NCI-H524 (cell line): ENCODE measurements at places on chromosomes 5 and 9.

DNA sequence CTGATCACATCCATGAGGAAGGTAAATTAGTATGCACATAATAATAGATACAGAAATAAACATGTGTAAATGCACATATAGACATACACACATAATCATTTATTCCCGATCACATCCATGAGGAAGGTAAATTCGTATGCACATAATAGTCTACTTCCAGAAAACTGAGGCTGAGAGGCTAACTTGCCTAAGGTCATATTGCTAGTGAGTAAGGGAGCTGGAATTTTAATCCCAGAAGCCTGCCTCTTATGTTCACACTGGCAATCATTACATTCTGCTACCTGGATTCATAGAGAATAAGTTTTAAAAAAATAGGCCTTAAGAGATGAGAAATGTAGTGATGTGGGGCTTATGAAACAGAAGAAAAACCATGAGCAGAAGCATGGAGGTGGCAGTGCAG, 716.3 kb downstream of the BRINP1 start:
- no peak for DNase-seq

GRCh38 chr9:131149688-131150053, 24.3 kb downstream of the NUP214 start:
- no peak for DNase-seq

GRCh38 chr9:116403171-116403570, 249.6 kb downstream of the PAPPA start:
- DNase-seq, result no peak

DNA sequence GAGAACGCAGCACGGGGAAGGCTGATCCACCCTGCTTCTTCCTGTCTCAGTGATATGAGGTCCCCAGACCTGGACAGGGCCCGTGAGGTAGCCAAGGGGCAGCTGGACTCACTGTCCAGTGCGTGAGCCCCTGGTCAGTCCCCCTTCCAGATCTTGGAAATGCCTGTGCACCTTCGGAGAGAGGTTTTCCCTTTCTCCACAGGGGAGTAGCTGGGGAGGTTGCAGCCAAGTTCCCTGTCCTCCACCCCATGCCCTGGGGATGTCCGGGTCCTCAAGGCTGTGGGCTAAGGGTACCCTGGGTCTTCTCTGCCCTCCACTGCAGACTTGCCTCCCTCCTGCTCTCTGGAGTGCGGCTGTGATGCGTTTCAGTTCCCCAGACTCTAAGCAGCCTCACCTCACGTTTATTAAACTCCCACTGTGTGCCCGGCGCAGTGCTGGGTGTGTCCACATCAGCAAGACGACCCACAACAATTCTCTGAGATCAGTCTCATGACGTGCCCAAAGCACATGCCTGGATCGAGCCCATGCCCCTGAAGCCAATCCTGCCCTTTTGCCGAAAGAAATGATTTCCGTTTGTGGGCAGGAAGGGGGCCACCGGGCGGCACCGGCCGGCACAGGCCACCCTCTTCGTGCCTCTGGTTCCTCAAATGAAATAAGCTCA, 101.3 kb upstream of the PHYKPL start:
- DNase-seq, result no peak

DNA sequence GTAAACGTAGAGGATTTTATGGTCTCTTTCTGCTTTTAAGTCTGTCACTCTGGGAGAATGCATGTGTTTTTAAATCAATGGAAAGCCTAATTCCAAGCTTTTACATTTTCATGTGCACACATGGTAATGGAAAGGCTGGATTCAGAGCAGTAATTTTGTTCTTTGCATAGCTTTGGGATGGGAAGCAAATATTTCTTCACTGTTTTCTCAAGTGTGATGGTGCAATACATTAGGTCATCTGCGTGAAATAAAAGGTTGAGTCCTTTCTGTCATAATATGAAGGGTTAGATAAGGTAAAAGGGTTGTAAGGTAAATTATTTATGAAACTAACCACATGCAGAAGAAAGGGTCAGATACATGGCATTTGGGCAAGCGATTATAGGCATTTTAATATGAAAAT, 88.2 kb upstream of the NR3C1 start:
- DNase-seq, result no peak

GRCh38 chr9:129944506-129945116, 98.4 kb downstream of the FNBP1 start:
- DNase-seq, result no peak

DNA sequence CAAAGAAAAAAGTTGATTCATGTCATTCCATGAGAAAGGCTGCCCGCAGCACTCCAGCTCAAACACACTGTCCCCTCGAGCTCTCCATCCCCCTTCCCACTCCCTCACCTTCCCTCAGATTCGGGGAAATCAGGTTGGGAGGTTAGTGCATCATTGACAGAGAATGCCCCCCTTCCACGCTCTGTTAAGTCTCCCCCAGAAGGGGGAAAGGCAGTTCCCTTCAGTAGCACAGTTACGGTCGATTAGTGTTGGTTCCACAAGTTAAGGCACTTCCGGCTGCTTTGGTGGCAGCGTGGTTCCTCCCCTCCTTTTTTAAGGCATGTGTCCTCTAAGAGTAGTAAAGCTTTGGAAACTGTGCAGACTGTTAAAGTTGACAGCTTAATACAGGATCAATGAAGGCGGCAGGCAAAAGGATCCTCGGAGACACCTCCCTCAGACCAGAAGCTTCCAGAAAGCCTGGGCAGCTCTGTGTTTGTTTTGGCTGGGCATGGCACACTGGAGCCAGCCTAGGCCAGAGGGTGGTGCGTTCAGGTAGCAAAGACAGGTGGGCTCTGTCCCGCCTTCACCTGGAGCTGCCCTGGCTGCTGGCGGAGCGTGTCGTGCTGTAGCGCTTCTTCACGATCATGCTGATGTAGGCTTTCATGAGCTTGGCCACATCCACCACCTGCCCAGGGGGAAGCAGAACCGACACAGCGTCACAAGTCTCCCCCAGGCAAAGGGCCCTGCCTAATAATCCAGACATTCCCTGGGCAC, 49.5 kb upstream of the RETREG1 start:
- DNase-seq, result no peak

DNA sequence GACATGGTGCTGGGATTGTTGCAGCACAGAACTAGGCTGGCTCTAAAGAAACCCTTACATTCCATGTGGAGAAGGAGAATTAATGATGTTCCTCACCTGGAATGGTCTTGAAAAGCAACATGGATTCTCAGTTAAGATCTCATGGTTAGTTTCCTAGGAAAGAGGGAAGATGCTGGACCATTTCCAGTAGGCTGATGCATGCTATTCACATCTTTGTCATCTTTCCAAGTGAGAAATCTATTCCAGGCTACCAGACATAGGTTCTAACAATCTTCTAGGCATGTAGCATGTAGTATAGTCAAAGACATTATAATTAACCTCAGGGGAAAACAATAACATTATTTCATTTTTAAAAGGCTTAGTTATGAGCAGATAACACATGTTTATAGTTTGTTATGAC, 44.3 kb downstream of the TMEM252 start:
- no peak for DNase-seq

DNA sequence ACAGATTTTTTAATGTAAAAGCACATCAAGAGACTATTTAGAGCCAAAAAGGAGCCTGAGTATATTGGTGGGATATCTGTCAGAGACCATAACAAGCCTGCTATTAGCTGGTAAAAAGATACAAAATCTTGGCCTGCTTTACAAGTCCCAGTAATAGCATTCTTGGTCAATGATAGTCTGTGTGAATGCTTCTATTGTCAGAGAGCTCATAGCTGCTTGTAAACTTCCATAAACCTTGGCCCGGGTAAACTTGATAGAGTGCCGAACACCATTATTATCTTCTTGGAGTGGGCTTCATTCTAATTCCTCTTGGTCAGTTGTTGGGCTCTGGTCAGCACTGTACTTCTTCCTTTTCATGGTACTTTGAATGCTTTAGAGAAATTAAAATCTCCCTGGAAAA, 64.0 kb downstream of the UBAP1 start:
- no peak for DNase-seq

DNA sequence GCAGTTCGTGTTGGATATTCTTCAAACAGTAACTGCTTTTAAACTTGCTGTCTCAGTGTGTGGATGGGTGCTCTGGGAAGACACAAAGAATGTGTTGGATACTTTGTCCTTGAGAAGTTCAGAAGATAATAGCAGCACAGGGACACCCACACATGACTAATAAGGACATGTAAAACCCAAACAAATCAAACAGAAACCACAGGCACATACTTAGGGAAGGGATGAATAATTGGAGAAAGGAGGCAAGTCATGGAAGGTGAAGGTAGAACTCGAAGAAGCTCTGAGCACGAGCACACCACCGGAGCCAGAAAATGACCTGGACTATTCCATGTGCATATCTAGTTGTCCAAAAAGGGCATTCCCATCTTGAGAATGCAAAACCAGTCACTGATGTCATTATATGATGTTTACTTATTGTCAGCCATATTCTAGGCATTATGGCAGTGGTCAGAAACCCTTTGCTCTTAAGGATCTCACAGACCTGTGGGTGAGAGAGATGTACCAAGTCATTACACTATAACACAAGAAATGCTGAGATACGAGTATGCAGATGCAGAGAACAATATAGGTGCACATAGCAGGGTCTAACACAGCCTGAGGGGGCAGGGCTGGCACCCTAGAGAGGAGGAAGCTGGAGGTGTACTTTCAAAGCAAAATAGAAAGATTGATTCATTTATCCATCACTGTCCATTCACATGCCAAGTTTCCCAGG, 152.9 kb downstream of the PIK3R1 start:
- DNase-seq, result no peak

DNA sequence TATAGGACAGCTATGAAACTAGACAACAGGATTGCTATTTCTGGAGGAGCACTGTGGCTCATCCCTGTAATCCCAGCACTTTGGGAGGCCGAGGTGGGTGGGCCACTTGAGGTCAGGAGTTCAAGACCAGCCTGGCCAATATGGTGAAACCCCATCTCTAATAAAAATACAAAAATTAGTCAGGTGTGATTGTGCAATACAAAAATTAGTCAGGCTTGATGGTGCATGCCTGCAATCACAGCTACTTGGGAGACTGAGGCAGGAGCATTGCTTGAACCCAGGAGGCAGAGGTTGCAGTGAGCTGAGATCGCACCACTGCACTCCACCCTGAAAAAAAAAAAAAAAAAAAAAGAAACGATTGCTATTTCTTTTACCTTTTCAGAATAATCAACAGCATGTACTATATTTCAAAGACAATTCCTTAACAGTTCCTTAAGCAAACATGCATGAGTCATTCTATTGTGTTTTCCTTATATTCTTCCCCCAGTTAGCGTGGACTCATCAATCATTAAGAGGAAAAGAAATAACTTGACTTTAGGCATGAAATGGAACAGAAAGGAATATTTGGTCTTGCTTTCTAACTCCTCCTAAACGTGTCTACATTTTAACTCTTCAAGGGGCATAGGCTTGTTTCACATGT, 162.6 kb downstream of the TAF11L14 start:
- no peak for DNase-seq

DNA sequence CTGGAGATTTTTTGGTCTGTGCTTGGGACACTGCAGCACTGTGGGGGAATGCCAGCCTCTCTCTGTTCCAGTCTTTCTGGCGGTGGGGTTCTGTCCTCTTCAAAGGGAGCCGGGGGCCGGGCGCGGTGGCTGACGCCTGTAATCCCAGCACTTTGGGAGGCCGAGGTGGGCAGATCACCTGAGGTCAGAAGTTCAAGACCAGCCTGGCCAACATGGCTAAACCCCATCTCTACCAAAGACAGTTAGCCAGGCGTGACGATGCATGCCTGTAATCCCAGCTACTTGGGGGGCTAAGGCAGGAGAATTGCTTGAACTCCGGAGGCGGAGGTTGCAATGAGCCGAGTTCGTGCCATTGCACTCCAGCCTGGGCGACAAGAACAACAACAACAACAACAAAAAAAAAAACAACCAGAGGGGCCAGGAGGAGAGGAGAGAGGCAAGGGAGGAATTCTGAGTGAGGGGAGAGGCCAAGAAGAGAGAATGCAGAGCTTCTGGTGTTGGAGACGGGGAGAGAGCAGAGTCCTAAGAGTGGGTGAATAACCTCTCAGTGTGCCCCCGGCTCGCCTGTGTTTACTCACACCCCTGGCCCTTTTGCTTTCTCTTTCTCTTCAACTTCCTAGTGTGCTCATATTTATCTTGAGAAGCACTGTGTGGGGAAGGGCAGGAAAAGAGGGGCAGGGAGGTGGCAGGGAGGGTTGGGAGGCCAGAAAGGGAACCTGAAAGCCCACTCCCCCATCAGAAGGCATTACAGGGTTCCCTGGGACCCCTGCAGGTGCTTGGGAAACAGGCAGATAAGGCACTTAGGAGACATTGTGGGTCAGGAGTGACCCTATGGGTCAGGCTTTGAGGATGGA, 3.2 kb upstream of the SET start:
- DNase-seq, result no peak

- no peak for DNase-seq
These were observed 89.2 kb upstream of the PRLR start for GRCh38 chr5:35319333-35320002.

GRCh38 chr5:130287438-130287837, 383.2 kb downstream of the CHSY3 start:
- no peak for DNase-seq

DNA sequence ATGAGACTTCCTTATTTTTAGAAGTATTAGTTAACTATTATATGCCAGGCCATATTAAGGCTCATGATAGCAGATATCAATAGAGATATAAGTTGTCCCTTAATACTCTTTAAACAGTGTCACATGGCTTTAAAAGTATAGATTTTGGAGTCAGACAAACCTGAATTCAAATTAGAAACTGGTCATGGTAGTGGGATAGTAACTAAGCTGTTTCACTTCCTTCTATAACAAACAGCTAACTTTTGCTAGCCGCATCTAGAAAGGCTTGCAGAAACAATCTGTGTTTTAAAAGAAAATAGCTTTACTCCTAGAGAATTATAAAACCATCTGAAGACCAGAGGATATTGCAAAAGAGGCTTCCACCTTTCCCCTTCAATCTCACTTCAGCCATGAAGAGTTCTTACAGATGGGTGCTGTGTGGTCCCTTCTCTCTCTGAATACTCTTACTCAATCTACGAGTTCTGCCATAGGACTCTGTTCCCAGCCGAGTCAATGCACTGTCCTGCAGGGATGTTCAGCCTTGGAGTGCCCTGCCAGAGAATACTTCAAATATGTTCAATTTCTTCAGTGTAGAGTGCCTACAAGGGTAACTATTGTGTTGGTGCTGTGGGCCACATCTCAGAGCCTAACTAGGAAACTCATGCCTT, 810.2 kb downstream of the EFNA5 start:
- no peak for DNase-seq

- no peak for DNase-seq
These were observed 75.9 kb downstream of the NMUR2 start for GRCh38 chr5:152329207-152329606.
